ENCODE measurements at places on chromosomes 2 and 18.
A peak's percentile ranks its signal among the peaks of the same experiment; 100 is the strongest.

- DNase-seq: no peak
These were observed 79.7 kb downstream of the ZDBF2 start for GRCh38 chr2:206354129-206354528.

- peak; percentile 41 for DNase-seq
These were observed 43.0 kb upstream of the SLC1A4 start for GRCh38 chr2:64945973-64946768.

GRCh38 chr2:207911215-207911614 lies 114.1 kb downstream of the PLEKHM3 start:
- no peak for DNase-seq

DNA sequence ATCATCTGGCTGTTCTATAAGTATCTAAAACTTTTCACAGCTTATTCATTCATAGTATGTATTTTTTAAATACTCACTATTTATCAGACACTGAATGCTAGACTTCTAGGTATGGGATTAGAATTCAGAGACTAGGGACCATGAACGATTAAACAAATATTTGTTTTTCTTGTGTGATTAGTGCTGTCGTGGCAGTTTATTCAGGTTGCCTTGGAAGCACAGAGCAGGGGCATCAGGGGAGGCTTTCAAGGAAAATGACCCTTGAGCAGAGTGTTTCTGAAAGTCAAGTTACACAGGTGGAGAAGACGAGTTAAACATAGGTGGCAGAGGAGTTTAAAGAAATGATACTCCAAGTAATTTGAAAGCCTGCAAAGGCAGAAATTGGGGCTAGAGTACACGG lies 5.7 kb downstream of the SPOPL start:
- DNase-seq: no peak

GRCh38 chr2:100233061-100233460 lies 89.2 kb downstream of the LONRF2 start:
- no peak for DNase-seq

- DNase-seq: no peak
These were observed 83.6 kb upstream of the PIK3C3 start for GRCh38 chr18:41871229-41872000.

- no peak for DNase-seq
These were observed 134.1 kb downstream of the CDC42EP3 start for GRCh38 chr2:37537316-37537715.

GRCh38 chr2:221969830-221970144 lies 329.0 kb downstream of the PAX3 start:
- no peak for DNase-seq

- DNase-seq: no peak
These were observed 28.2 kb upstream of the GIGYF2 start for GRCh38 chr2:232668805-232669444.

DNA sequence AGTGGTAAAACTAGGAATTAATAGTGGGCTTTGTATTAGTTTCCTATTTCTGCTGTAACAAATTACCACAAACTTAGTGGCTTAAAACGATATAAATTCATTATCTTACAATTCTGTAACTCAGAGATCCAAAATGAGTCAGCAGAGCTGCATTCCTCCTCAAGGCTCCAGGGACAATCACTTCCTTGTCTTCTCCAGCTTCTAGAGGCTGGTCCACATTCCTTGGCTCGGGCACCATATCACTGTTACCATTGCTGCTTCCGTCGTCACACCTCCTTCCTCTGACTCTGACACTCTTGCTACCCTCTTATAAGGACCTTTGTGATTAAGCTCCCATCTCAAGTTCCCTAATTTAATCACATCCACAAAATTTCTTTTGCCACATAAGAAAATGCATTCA lies 567.8 kb upstream of the KLHL29 start:
- no peak for DNase-seq

GRCh38 chr2:70958759-70959158 lies 19.7 kb upstream of the ANKRD53 start:
- DNase-seq: no peak

GRCh38 chr2:101762451-101763171 lies 65.1 kb downstream of the MAP4K4 start:
- DNase-seq: no peak

DNA sequence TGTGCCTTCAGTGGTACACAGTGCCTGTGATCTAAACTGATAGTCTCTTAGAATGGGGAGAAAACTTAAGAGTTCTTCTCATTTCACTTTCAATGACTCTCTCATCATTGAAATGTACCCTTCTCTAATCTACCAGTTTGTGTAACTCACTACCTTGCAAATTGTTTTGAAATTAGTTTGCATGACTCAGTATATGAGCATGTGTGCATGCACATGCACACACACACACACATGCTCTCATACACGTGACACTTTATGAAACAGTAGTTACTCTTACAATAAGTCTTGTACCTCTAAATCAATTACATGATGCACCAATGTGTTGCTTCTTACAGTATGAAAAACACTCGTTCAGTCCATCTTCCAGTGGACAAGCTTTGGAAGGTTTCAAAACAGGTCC lies 10.6 kb downstream of the LYPD6B start:
- no peak for DNase-seq

GRCh38 chr2:160376576-160376975 lies 117.0 kb downstream of the RBMS1 start:
- no peak for DNase-seq

DNA sequence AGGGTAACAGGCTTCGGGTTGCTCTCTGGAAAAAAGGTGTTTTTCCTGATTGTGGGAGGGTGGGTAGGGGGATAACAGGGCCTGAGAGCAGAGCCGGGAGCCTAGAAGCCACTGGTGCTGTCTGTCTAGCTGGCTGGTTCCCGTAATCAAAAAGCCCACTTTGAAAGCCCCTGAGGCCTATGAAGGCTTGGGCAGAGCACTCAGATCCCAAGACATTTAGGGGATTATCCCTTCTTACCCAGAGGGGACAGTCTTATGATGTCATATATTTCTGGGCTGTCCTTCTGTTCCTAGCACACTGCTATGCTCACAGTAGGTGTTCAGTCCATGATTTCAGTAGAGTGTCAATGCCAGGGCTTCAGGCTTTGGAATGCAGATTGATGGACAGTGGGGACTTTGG lies 45.1 kb downstream of the CELF4 start:
- DNase-seq: no peak

GRCh38 chr2:36478332-36478738 lies 119.6 kb downstream of the FEZ2 start:
- no peak for DNase-seq

- no peak for DNase-seq
These were observed 62.4 kb downstream of the PLB1 start for GRCh38 chr2:28558158-28558820.

GRCh38 chr2:50335852-50336251 lies 696.1 kb downstream of the NRXN1 start:
- no peak for DNase-seq

DNA sequence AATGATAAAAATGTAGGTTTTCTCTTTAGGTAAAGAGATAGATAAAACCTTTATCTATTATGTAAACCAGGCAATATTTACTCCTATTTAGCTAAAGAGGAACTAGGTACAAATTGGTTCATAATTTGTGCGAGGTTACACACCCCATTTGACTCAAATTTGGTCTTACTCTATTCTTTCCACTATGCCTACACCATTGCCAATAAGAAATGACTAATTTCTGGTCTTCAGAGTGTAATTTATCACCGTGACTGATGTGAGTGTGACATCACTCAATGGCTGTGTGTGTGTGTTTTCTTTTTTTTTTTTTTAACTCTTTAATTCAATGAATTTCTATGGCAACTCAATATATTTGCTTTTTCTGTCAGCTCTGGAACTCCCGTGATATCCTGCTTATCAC lies 955.8 kb downstream of the TDRD15 start:
- no peak for DNase-seq

DNA sequence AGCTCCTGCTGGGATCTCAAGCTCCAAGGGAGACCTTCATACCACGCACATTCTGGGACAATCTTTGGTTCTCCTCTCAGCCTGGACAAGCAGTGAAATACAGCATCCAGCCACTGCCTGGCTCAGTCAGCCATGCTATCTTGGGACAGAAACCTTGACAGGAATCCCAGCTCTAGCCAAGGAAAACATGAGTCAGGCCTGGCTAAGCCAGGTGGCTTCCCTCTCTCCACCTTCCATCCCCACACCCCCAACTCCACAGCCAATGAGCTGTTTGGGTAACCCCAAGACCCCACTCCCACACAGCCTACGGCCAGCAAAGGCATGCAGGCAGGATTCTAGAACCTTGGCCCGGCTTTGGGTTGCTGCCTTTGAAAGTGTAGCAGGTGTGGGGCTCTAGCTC lies 64.9 kb downstream of the MCFD2 start:
- no peak for DNase-seq

GRCh38 chr18:35127201-35127600 lies 86.0 kb downstream of the MAPRE2 start:
- no peak for DNase-seq

- DNase-seq: no peak
These were observed 214.1 kb upstream of the COPS8 start for GRCh38 chr2:236871500-236872001.

DNA sequence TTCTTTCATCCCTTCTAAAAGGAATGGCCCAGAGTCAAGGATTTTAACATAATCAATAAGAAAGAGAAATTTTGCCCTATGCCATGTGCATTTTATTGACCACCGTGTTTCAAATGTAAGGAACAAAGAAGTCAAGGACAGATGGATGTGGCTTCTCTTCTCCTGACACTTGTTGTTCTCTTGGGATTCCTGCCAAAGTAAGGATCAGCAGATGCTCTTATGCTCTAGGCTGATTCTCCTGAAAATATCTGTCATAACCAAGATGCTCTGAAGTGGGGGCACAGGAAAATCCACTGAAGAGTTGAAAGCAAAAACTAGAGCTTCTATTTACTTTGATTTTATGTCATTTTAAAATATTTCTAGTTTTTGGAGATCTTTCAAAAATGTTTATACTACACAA lies 72.9 kb upstream of the SYT4 start:
- DNase-seq: no peak

DNA sequence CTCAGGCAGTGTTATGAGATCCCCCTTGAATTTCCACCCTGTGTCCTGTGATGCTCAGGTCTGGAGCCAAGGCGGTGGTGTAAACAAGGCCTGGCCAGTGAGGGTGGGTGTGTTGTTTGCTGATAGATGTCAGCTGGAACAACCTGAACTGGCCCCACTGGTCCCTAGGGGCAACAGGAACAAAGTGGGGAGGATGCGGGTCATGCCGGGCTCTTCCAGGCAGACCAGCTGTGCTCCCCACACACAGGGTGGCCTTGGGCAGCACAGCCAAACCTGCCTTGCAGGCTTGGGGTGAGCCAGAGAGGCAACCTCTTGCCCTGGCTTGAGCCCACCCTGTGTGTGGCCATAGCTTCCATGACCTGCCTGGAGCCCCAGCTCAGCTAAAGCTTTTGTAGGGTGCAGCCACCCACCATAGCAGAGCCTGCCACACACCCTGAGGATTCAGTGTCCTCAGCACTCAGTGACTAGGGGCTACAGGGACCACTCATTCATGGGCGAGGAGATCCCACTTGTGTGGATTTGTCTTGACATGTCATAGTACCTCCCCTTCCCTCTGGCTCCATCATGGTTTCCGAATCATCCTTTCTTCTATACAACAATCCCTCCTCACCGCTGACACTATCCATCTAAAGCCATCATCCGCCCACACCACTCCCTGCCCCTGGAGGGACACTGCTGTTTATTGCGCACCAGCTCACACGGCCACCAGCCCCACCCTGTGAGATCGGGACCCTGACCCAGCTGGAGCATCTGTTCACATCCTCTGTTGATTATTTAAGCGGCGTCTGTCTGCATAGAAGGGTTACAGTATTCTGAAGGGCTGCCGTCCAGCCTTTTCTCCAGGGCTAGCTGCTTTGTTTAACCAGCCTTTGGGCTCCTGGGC lies 268.8 kb downstream of the CYP26B1 start:
- DNase-seq: no peak

DNA sequence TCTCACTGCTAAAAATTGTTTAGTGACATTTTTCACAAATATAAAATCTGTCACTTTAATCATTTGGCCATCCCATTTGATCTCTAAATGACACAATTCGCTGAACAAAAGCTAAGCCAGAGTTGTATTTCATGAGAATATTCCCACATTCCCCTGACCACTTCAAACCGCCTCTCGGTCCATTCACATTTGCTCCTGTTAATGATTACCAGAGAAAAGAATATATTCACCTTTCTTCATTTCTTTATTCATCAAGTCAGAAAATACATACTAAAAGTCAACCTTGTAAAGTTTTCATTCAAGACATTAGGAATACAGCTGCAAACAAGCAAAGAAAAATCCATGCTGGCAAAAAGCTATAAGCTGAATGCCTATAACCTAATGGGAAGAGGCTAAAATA lies 225.5 kb downstream of the DOK6 start:
- no peak for DNase-seq

GRCh38 chr2:23457990-23458682 lies 73.2 kb downstream of the KLHL29 start:
- DNase-seq: no peak

- no peak for DNase-seq
These were observed 156.3 kb downstream of the UBR3 start for GRCh38 chr2:169983506-169983905.

DNA sequence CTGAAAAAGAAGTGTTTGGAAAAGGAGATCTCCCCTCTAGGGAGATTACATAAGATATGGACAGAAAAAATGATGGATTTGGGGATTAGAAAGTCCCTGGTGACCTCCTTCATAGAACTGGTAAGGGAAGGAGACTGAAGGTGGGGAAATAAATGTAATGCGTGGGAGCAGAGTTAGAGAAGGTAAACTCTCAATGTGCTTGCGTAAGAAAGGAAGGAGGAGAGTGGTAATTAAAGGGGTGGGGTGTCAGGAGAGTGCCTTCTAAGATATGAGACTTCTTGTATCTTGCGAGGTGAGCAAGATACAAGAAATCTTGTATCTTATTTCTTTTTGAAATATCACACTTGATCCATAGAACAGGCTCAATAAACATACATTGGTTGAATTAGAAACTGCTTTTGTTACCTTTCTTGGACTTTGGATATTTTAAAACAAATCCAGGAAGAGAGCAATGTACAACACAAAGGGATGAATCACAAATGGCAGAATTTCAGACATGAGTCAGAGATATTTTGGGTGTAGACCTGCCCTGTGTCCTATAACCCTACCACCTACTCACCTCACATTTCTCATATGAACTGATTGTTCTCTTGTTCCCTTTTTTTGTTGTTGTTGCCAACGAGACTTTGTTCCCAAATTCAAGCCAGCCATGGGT lies 342.4 kb downstream of the INSIG2 start:
- DNase-seq: no peak

DNA sequence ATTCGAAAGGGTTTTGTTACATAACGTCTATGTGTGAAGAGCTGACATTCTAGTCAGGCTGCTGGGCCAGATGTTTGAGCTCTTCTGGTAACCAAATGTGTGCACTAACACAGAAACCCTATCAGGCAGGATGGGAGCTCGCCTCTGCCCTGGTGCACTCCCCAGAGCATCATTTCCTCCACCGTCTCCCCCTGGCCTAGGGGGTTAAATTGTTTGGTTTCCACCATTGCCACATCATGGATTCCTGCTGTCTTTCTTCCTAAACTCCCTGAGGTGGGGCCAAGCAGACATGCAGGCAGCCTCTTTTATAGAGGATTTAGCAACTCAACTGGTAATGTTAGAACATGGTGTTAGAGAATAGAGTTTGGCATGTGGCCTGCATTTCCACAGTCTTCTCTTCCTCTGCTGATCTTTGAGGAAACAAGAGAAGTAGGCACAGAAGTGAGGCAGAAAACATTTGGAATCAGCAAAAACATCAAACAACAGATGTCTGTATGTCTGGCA lies 87.3 kb downstream of the ANTXR1 start:
- no peak for DNase-seq

Measured in activated CD8-positive, alpha-beta memory T cell treated with anti-CD3 and anti-CD28 coated beads for 48 hours (primary cell).